MCF 10A (cell line): ENCODE measurements at places on chromosomes 4 and X.
A peak's percentile ranks its signal among the peaks of the same experiment; 100 is the strongest.

DNA sequence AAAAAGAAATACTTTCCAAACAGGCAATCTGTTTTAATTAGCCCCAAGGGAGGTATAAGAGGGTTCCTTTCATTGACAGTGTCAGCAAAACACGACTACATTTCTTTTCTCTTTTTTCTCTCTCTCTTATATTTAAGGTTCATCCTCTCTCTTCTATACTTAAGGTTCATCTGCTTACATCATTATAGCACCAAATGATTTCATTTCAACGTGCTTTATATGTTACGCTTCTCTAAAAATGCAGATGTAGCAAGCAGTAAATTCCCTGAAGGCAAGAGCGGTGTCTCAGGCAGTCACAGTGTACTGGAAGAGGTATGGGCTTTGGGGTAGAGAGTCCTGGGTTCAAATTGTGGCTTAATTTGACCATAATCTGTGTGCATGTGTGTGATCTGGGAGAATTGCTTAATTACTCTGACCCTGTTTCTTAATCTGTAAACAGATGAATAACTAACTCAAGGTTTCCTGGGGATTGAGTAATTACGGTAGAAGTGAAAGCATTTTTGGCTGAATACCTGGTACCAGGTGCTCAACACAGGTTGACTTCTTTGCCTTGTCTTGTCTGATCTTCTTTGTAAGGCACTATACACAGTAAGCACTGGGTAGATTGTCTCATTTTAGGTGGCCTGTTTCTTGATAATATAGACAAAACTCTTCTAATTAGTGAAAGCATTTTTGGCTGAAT, 180.8 kb downstream of the SPRY1 start:
- peak; percentile 32 for DNase-seq

- peak; percentile 94 for DNase-seq
These were observed 119.8 kb upstream of the TSPAN5 start for GRCh38 chr4:98778206-98778605.

DNA sequence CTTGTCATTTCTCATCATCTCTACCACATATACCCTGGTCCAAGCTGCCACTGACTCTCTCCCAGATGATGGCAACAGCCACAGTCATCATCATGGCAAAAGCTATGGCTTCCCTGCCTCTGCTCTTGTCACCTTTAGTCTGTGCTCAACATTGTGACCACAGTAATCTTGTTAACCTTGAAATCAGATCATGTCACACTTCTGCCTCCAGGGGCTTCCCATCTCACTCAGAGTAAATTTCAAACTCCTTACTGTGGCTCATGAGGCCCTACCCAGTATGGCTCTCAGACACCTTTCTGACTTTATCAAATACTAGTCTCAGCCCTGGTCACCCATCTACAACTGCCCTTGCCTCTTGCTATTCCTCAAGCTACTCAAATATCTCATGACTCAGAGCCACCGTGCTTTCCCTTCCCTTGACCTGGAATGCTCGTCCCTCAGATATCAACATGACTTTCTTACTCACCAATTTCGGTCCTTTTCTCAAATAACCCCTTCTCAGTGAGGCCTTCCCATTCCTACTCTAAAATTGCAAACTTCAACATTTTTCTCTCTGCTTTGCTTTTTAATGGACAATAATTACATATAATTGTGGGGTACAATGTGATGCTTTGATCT, 41.1 kb upstream of the STIM2 start:
- DNase-seq, result no peak

DNA sequence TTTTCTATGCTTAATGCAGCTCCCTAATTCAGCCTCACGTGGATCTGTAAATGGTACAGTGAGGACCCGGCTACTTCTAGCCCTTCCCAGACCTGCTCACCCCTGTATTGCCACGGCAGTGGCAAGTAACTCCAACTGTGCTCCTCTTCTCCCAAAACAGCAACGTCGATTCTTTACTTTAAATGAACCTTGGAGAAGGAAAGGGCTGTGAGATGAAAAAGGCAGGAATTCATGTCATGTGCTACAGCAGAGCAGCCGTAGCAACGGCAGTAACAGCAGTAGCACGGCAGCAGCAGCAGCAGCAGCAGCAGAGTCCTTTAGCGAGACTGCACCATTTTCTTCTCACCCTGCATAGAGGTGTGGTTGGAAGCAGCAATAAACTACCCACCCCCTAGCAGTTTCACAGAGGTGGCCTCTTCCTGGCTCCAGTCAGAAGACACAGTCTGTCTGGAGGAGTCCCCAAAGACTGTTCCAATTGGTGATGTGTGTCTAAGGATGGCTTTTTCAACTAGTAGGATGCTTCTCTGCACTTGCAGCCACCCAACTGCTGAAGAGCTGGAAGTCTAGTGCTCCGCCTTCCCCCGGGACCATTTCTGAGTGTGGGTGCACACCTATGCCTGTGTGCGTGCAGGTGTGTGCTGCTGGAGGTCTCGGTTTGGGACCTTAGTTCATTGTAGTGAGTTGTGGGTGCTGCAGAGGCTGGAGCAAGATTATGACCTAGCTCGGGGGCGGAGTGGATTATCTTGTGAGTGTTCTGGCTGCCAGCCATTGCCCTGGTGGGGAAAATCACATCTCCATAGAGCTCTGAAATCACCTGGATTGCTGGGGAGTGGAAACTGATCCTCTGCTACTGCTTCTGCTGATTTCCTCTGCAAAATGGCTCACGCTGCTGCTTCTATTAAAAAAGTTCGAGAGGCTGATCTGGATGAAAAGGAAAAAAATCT, 67.2 kb downstream of the ANK2 start:
- DNase-seq, result no peak

- peak; percentile 24 for DNase-seq
These were observed 79.9 kb downstream of the SLC9A6 start for GRCh38 chrX:136065044-136065671.

- DNase-seq, result no peak
These were observed 232.0 kb downstream of the ARHGAP10 start for GRCh38 chr4:147963839-147964238.

DNA sequence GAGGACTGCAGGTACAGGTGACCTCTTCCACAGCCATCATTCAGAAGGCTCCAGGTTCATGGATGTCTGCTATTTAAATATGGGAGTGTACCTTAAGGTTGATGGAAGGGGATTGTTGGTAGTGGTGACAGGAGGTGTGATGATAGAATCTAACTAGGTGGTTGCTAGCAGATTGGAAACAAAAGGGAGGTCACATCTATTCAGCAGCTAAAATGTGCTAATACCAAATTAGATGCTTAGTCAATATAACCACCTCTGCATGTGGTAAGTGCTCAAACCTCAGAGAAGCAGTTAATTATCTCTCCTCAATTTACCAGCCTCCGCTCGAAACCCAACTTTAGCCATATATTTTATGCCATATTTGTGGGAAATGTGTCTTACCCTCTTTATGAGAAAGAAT, 98.7 kb upstream of the CCSER1 start:
- DNase-seq, result no peak

- DNase-seq, result no peak
These were observed 60.4 kb downstream of the ZFYVE28 start for GRCh38 chr4:2357821-2358745.

- DNase-seq, result no peak
These were observed 59.0 kb downstream of the NFKB1 start for GRCh38 chr4:102560115-102560514.

- DNase-seq, result no peak
These were observed 101.9 kb downstream of the MAB21L2 start for GRCh38 chr4:150683775-150684350.

DNA sequence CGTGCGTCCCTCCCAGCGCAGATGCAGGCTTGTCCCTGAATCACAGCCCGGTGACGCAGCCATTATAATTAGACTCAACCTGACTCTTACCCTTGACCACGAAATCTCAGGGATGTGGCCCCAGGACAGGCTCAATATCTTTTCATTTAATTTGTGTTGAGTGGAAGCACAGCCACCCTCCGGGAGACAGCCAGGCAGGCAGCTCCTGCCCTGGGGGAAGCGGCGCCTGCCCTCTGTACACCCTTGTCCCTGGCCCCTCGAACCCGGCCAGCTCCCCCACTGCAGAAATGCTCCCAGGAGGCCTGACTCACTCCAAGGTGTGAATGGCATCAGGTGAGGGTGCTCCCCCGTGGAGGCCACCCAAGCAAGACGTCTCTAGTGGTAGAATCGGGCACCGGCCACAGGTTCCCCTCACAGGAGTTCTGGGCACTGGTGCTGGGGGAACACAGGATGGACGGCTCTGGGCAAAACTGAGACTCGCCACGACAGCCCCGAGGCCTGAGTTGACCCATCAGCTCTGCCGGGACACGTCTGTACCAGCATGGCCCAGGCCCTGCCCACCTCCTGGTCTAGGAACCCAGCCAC, 2.7 kb downstream of the CPLX1 start:
- no peak for DNase-seq

- DNase-seq, result no peak
These were observed 38.9 kb downstream of the DTHD1 start for GRCh38 chr4:36320117-36320896.

- DNase-seq, result no peak
These were observed 48.1 kb upstream of the ATXN3L start for GRCh38 chrX:13367950-13368349.

DNA sequence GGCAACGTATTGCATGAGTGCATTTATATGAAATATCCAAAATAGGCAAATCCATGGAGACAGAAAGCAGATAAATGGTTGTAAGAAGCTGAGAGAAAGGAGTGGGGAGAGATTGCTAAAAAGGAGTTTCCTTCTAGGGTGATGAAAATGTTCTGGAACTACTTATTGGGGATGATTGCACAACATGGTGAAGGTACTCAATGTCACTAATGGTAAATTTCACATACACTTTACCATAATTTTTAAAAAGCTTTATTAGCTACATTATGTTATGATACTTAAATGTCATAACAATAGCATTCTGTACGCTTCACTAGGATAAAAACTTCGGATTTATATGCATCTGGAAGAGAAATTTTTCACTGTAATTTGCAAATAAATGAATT, 56.7 kb upstream of the WDR19 start:
- DNase-seq, result no peak
